A172 (cell line): ENCODE measurements at places on chromosomes 7 and 10. TPM values are rescaled to one million over a fixed set of nuclear protein-coding genes. Genes with fewer than 3 reads are reported as not detected.

UBE2D1 gene
- total RNA-seq = 23.7 and 25.9 TPM in 2 replicates

ABCC2 gene
- total RNA-seq = 0.69 and 1.8 TPM in 2 replicates

ZNF365 gene
- 10.8 and 11.0 TPM in 2 replicates for total RNA-seq

LIPJ gene
- total RNA-seq = 0.10 TPM in 1 of 2 replicates, not detected in the other

OPN1SW gene
- total RNA-seq = not detected in 2 replicates

PIK3CG gene
- 4.7 and 5.4 TPM in 2 replicates for total RNA-seq

NODAL gene
- total RNA-seq = not detected in 2 replicates

SFTPA2 gene
- total RNA-seq = not detected in 2 replicates

TCF7L2 gene
- 3.0 TPM in 2 replicates for total RNA-seq

CDH23 gene
- 0.14 and 0.29 TPM in 2 replicates for total RNA-seq

HMX3 gene
- total RNA-seq = not detected in 2 replicates

CFAP43 gene
- 0.07 and 0.31 TPM in 2 replicates for total RNA-seq

PTF1A gene
- not detected in 2 replicates for total RNA-seq

MACC1 gene
- total RNA-seq = 0.05 TPM in 1 of 2 replicates, not detected in the other

OGDHL gene
- total RNA-seq = 3.5 and 3.6 TPM in 2 replicates
